Chondrocyte (in vitro differentiated cells): ENCODE measurements at places on chromosomes 11 and 22.
A peak's percentile ranks its signal among the peaks of the same experiment; 100 is the strongest.

GRCh38 chr11:64856382-64857227 is 12.2 kb upstream of the CDC42BPG start:
- peak overlapping the region; percentile 87 for H3K27ac ChIP-seq
- peaks cover 38% of the 10 kb centered on the region for H3K4me1 ChIP-seq
- DNase-seq, result peak; percentile 71
- no peaks in the 10 kb centered on the region for H3K27me3 ChIP-seq
- H3K4me3 ChIP-seq, result peak overlapping the region; percentile 9

GRCh38 chr11:124670732-124671131 is 2.8 kb downstream of the SIAE start:
- peaks cover 13% of the 10 kb centered on the region for H3K4me1 ChIP-seq
- no peak overlapping the region for H3K4me3 ChIP-seq
- no peak overlapping the region for H3K27ac ChIP-seq
- no peaks in the 10 kb centered on the region for H3K36me3 ChIP-seq
- no peaks in the 10 kb centered on the region for H3K27me3 ChIP-seq
- DNase-seq, result no peak

- H3K27me3 ChIP-seq, result no peaks in the 10 kb centered on the region
- H3K27ac ChIP-seq, result peak overlapping the region; percentile 32
- peak overlapping the region; percentile 42 for H3K4me3 ChIP-seq
- peaks cover 3% of the 10 kb centered on the region for H3K36me3 ChIP-seq
- DNase-seq, result no peak
These were observed 16.8 kb downstream of the IGF2 start for GRCh38 chr11:2122222-2122906.

DNA sequence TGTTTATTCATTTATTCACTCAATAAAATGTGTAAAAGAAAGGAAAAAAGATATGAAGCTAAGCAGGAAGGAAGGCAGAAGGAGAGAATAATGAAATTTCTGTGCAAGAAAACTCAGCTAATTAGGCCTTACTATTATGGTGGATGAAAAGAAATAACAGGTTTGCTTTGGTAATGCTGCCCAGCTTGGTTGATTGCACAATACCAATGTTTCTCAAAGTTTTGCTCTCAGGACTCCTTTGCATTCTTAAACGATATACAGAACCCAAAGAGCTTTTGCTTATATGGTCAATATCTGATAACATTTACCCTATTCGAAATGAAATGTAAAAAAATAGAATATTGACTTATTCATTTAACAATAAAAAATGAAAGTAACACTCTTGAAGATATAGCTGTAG is 7.3 kb upstream of the CTSC start:
- no peaks in the 10 kb centered on the region for H3K4me1 ChIP-seq
- DNase-seq, result no peak
- peaks cover 5% of the 10 kb centered on the region for H3K27me3 ChIP-seq
- H3K27ac ChIP-seq, result no peak overlapping the region
- H3K36me3 ChIP-seq, result no peaks in the 10 kb centered on the region

DNA sequence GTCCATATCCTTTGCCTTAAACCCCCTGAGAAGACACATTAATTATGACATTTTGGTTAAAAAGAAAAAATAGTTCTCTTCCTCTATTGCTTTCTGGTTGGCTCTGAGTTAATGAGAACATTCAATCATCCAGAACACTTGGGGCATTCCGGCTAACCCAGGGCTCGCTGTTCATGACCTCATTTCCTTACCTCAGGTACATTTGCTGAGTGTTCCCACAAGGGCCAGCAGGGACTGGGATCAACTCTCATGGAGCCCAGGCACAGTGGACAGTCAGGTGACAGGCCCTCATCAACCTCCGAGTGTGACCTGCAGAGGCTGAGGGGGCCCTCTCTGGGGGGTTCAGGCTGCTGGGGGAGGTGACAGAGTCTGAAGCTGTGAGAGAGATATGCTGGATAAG is 98.9 kb downstream of the MYO18B start:
- no peaks in the 10 kb centered on the region for H3K36me3 ChIP-seq
- no peak overlapping the region for H3K4me3 ChIP-seq
- H3K4me1 ChIP-seq, result no peaks in the 10 kb centered on the region
- DNase-seq, result no peak
- H3K27me3 ChIP-seq, result peaks cover 30% of the 10 kb centered on the region
- no peak overlapping the region for H3K27ac ChIP-seq
